GM10248 (cell line): ENCODE measurements at places on chromosomes 3 and 15.

DNA sequence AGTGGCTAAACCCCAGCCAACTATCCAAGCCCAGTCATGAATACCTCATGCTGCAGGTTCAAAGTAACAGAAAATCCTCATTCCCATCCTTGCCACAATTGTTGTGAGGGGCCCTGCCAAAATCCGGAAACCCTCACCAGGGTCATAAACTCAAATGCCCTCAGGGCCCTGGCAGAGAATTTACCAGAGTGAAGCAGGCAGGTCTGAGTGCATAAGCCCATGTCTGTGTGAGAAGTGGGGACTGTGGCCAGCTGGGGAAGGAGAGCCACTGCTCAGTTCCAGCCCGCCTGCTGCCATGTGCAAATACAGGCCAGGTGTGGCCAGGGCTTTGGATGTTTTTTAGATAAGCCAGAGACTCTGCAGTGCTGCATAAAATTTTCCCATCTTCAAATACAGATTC lies 7.0 kb downstream of the CEP152 start:
- DNase-seq, result no peak

GRCh38 chr3:137948400-137949072 lies 61.4 kb upstream of the CLDN18 start:
- no peak for DNase-seq

- no peak for DNase-seq
Measured at GRCh38 chr3:188231456-188231855, 77.5 kb downstream of the LPP start.

DNA sequence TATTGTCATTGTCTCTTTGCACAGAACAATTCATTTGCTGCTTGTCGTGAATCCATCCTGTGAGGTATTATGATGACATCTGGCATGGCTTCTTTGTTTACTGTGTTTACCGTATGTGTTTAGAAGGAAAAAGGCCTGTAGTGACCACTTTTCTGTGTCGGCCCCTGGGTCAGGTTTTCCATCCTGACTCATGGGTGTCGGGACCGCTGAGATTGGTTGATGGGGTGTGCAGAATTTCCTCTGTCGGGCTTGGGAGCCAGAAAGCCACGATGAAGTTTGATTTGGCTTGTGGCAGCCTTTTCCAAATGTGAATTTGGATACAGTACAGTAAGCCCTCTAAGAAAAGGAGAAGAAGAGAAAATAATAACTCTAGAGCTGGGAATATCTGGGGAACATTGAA lies 113.5 kb downstream of the FNDC3B start:
- no peak for DNase-seq

GRCh38 chr3:150407051-150407807 lies 869 bp upstream of the TSC22D2 start:
- DNase-seq, result no peak

- DNase-seq, result no peak
Measured at GRCh38 chr15:89806559-89807550, 7.8 kb downstream of the ANPEP start.

GRCh38 chr3:132606085-132606484 lies 9.0 kb downstream of the ACKR4 start:
- no peak for DNase-seq

DNA sequence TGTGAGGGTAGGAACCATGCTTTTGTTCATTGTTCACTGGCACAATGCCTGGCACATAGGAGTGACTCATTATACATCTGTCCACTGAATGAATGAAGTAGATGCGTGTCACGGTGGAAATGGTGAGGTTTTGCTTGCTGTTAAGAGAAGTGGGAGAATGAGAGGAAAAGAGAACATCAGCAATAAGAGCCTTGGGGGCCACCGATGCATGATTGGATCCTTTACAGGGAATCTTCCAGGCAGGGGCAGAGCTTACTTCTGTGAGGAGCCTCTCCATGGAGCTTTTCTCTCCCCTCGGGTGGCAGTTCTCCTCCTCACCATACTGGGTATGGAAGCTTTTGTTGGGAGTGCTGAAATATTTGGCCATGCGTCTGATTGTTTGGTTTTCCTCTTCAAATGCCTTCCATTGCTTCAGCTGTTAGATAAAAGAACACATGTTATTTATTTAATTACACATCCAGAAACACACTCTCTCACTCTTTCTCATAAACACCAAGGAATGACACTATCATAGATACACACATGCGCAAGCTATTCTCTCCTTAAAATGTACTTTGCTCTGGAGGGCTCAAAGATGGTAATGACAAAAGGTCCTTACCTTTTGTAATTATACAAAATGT lies 78.9 kb upstream of the GSK3B start:
- DNase-seq, result no peak

- no peak for DNase-seq
Measured at GRCh38 chr3:187281191-187281714, 10.3 kb downstream of the MASP1 start.
